T-helper 17 cell (primary cell): ENCODE measurements at places on chromosomes 1 and 21.
A peak's percentile ranks its signal among the peaks of the same experiment; 100 is the strongest.

DNA sequence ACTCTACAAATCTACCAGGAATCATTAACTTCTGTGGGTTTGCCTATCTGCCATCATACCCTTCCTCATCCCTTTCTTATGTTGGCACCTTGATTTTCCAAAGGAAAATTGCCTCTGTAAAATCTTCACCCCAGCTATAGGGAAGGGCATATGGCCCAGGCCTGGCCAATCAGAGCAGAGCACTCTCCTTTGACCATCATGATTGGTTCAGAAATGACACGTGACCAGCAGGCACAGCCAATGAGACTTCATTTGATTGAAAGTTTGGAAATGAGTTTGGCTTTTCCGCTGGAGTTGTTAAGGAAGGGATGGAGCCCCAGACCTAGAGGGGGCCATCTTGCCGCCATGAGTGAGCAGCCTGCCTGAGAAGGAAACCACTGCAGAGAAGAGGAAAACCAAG is 35.1 kb upstream of the IFFO2 start:
- DNase-seq, result no peak

DNA sequence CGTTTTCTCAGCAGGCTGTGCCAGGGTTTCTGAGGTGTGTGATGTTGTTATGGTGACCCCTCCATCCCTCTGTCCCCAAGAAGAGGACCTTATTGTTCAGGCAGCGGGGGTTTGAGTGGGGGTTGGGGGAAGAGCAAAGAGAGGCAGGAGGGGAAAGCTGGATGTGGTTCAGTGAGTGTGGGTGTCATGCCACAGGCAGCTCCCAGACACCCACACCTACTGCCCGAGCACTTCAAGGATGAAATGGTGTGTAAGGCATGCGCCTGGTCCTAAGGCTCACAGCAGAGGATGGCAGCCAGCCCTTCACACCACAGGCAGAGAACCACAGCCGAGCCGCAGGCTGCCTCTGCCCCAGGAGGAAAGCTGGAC is 49.9 kb upstream of the STUM start:
- no peak for DNase-seq

DNA sequence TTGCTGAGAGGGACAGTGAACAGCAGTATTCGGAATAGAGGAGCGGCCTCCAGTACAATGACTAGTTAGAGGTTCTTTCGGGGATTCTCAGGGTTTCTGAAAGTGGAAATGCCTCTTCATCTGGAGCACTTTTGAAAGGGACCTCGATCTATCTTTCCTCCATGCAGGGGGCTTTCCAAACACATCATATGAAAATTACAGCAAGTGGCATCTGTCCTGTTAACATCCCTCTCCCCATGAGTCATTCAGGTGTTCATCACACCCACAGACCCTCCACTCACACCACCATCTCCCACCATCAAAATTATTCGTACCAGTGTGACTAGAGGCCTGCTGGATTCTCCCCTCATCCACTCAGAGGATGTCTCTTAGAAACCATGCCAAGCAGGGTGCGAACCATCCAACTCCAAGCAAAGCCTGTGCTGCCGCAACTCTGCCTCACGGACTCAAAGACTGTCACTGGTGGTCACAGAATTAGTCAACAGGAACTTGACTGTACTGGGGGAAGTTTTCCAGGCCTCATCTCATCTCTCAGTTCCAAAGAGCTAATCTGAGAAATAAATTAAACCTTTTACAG is 211.1 kb downstream of the MRPL39 start:
- DNase-seq, result no peak

- peak; percentile 36 for DNase-seq
Measured at GRCh38 chr1:154186177-154186576, 5.7 kb downstream of the TPM3 start.

DNA sequence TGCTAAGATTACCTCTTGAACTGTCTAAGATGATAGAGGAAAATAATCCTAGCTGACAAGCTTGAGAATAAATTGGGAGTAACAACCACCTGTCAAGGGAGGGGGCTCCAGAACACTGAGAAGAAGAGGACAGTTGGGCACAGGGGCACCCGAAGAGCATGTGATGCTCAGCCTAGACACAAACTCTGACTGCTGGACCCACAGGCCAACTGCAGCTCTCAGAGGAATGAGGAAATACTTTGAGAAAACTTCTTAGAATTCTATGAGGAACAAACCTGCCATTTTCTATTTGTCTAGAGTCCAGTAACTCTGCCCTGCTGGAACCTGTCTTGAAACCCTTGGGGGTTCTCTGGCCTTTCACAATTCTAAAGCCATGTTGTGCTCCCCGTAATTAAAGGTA is 124.1 kb upstream of the KCNK2 start:
- DNase-seq, result no peak

GRCh38 chr1:47545912-47546483 is 108.2 kb downstream of the FOXD2 start:
- DNase-seq, result no peak

GRCh38 chr1:19710825-19711611 is 46.3 kb downstream of the HTR6 start:
- DNase-seq, result no peak

DNA sequence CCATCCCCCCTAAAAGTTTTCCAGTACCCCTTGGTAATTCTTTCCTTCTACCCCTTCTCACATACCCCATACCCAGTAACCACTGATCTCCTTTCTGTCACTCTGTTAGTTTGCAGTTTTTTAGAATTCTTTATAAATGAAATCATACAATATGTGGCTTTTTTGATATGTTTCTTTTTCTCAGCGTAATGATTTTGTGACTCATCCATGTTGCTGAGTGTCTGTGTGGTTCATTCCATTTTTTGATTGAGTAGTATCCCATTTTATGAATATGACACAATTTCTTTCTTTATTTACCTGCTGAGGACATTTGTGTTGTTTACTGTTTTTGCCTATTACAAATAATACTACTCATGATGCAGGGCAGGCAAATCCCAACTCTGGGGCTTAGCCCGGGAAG is 1605.3 kb downstream of the BRINP3 start:
- DNase-seq, result no peak
